ENCODE measurements at places on chromosomes 2 and 18. TPM values are rescaled to one million over a fixed set of nuclear protein-coding genes. Genes with fewer than 3 reads are reported as not detected.

The ALPG gene
- not detected for total RNA-seq

The AGXT gene
- total RNA-seq = not detected

The ACKR3 gene
- 1.6 TPM for total RNA-seq

The TWIST2 gene
- 0.83 TPM for total RNA-seq

The COL4A3 gene
- total RNA-seq = not detected

The UGP2 gene
- total RNA-seq = 141 TPM

The LOXL3 gene
- 1.8 TPM for total RNA-seq

The VWA3B gene
- not detected for total RNA-seq

The ZNF396 gene
- total RNA-seq = 0.50 TPM

The SPHKAP gene
- not detected for total RNA-seq

The GAD1 gene
- 1.7 TPM for total RNA-seq

The SULT1C4 gene
- total RNA-seq = not detected

The UGT1A5 gene
- 0.99 TPM for total RNA-seq

The FBXO15 gene
- 0.33 TPM for total RNA-seq

The GPR17 gene
- not detected for total RNA-seq

The CCDC141 gene
- total RNA-seq = not detected

The SERPINB3 gene
- 0.75 TPM for total RNA-seq

The AQP4 gene
- total RNA-seq = not detected

The POTEI gene
- total RNA-seq = 0.17 TPM

The POTEJ gene
- not detected for total RNA-seq

The SERPINB2 gene
- total RNA-seq = 0.67 TPM

The ACADL gene
- 0.50 TPM for total RNA-seq

The UGGT1 gene
- 66.2 TPM for total RNA-seq

The SLC19A3 gene
- 0.35 TPM for total RNA-seq

The KCNG2 gene
- not detected for total RNA-seq

The IGFBP5 gene
- total RNA-seq = 0.07 TPM

The SLC5A7 gene
- not detected for total RNA-seq

The MYCN gene
- 0.50 TPM for total RNA-seq

The EFEMP1 gene
- total RNA-seq = 183 TPM

The ERBB4 gene
- not detected for total RNA-seq

The GLI2 gene
- total RNA-seq = not detected

The PIEZO2 gene
- total RNA-seq = 1.3 TPM

The MC5R gene
- total RNA-seq = not detected

The TMEM163 gene
- total RNA-seq = not detected

The NETO1 gene
- under 0.01 TPM for total RNA-seq

The BMP10 gene
- total RNA-seq = under 0.01 TPM

The DYSF gene
- total RNA-seq = 46.5 TPM

The ZNF892 gene
- 8.9 TPM for total RNA-seq

The FZD7 gene
- total RNA-seq = 66.5 TPM

The LRRTM4 gene
- not detected for total RNA-seq

The TFCP2L1 gene
- total RNA-seq = 174 TPM

The PSMA8 gene
- total RNA-seq = not detected

The LRP2 gene
- not detected for total RNA-seq

The MC4R gene
- not detected for total RNA-seq

The MYOM1 gene
- total RNA-seq = 0.12 TPM

The COBLL1 gene
- 35.0 TPM for total RNA-seq

The TCF23 gene
- not detected for total RNA-seq

The CHRNG gene
- total RNA-seq = not detected

The HDLBP gene
- 617 TPM for total RNA-seq

The RTKN gene
- total RNA-seq = 124 TPM

The SLC4A3 gene
- 12.5 TPM for total RNA-seq

The TRIM43 gene
- not detected for total RNA-seq
